ENCODE measurements at places on chromosomes 5 and 9.

- no peak for DNase-seq
Measured at GRCh38 chr5:124285733-124286132, 460.7 kb downstream of the ZNF608 start.

- DNase-seq: no peak
Measured at GRCh38 chr9:137295238-137295811, 6.7 kb downstream of the NRARP start.

DNA sequence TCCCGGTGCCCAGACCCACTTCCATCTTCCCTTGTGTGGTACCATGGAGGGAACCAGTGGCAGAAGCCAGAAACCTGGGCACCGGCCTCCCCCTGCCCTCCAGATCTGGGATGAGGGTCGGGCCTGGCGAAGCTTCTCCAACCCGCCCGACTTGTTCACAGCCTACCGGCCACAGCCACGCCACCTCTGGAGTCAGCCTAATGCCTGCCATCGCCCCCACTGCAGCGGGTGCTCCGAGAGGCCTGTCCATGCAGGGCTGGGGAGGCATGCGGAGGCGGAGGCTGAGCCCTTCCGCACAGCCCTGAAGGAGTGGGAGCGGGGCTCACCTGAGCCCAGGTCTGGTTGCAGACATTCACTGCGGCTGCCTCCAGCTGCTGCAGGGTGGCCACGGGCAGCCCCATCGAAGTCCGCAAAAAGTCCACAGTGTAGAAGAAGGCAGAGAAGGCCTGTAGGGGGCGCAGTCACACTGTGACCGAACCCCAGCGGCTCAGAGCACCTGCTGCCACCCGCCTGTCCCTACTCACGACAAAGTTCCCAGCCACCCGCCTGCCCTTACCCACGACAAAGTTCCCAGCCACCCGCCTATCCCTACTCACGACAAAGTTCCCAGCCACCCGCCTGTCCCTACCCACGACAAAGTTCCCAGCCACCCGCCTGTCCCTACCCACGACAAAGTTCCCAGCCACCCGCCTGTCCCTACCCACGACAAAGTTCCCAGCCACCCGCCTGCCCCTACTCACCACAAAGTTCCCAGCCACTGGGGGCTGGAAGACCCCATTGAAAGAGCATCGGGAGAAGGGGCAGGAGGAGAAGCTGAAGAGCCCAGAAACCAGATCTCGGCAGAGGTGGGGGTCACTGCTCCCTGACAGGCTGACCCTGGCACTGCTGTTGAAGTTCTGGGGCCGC is 3.8 kb upstream of the NPDC1 start:
- no peak for DNase-seq

GRCh38 chr5:139023286-139023685 is 148.2 kb upstream of the LRRTM2 start:
- no peak for DNase-seq

- no peak for DNase-seq
Measured at GRCh38 chr5:37867654-37868053, 27.8 kb upstream of the GDNF start.

GRCh38 chr9:78280982-78281668 is 15.8 kb upstream of the PSAT1 start:
- DNase-seq: no peak

GRCh38 chr9:23717505-23717904 is 108.5 kb downstream of the ELAVL2 start:
- DNase-seq: no peak

DNA sequence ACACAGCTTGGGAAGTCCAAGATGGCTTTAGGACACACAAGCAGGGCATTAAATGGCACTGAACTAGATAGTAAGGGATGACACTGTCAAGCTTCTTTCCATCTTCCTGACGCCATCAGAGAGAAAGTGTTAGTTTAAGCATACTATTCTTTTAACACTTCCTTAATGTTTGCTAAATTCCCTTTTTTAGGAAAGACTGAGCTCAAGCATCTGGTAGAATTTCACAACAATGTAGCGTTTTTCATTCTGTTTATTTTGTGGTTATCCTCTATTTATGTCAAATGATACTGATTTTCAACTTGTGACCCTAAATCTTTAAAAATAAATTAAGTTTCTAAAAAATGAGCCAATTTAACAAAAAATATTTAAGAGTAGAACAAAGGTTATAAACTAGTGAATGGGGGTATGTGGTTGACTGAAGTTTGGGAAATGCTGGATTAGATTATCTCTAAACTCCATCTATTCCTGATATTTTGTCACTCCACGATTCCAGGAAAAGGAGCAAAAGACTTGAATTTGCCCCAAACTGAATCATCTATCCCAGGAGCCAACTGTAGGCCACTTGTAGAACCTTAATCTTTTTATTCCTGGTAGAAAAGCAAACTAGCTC is 147.4 kb upstream of the KLF9 start:
- DNase-seq: no peak

DNA sequence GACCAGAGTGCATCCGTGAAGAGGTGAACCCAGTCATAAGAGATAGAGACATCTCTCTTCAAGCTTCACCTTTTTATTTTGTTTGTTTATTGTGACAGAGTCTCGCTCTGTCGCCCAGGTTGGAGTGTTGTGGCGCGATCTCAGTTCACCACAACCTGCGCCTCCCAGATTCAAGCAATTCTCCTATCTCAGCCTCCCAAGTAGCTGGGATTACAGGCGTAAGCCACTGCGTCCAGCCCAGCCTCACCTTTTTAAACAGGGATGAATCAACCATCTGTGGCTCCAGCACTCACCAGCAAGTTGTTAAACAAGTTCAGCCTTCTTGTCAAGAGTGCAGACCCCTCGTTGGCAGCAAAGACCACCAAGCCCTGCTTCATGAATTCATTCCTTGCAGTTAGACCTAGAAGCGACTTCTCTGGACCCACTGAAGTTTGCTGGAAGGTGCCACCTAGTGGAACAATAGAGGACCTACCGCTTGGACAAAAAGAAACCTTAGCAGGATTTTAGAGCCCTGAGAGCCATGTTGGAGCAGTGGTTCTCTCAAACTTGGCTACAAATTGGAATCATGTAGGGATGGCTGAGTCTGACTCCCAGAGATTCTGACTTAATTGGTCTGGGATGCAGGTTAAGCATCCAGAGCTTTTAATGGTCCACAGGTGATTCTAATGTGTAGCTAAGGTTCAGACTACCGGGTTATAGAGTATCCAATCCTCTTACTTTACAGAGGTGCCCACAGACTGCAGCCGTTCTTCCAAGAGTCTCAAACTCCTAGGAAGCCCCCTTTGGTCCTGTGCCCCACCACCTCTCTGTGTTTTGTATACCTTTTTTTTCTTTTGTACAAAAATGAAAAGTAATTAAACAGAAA is 10.5 kb upstream of the GALNT10 start:
- no peak for DNase-seq

GRCh38 chr9:136160381-136160841 is 41.7 kb upstream of the TMEM250 start:
- DNase-seq: no peak

DNA sequence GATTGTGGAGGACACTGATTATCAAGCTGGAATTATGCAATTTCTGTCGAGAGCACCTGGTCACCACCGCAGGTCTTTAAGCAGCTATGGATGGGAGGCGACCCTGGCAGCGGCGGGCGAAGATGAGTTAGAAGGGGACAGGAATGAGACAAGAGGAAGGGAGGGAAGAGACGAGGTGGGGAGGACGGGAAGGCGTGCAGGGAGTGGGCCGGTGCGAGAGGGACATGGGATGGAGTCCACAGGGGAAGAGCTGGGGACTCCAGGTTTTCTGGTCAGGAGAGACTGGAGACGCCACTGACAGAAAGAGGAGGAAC is 192.3 kb downstream of the MELK start:
- no peak for DNase-seq

DNA sequence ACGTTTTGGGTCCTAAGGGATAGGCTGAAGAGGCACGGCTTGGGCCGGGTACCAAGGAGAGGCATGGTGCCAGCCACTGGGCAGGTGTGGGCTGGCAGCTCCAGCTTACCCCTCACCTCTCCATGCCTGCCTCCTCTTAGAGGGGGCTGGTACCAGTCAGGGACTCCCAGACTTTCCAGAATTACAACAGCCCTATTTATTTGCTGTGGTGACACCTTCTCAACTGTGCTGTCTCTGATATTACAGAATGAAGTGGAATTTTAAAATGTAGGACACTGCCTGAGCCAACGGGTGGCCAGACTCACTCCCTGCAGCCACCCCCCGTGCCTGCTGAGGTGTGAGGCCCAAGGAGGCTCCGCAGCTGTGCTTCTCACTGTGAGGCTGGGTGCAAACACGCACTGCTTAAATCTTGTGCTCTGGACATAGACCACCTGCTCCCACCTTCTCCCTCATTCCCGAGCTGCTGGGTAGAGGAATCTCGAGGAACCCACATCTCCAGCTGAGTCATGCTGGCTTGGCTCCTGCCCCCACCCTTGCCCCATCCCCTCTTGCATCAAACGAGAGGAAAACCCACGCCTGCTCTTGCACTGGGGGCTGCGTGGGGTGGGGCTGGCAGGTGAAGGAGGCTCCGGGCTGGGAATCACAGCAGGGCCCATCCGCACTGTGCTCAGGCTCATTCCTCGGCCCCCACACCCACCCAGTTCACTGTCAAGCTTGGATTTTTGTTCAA is 47.9 kb downstream of the PRRT1B start:
- DNase-seq: no peak

GRCh38 chr5:172079876-172080275 is 73.4 kb upstream of the FBXW11 start:
- DNase-seq: no peak

Measured in SK-N-MC (cell line).